ENCODE measurements at places on chromosomes 6 and 20. TPM values are rescaled to one million over a fixed set of nuclear protein-coding genes. Genes with fewer than 3 reads are reported as not detected.

DNA sequence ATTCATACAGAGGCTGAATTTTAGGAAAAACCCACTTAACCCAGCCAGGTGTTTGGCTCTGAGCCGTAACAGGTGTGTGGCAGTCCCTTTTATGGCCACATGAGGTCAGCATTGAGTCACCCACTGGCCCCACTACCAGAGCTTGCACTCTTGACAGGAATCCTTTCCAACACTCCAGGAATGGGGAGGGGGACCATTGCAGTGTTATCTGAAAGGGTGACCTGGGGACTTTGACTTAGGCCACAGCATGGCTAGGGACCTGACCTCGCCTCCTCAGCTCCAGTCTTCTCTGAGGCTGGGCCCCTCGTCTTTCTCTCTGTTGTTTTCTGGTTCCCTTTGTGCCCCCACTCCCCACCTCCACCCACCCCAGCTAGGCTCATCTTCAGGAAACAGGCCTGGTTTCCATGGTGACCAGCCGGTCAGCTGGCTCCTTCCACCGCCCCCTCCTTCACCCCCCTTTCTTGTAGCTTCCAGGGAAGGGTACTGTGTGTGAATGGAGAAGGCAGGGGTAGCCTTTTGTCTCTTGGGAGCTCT is 2.1 kb upstream of the TMEM151B start:
- DNase-seq, result peak; percentile 45

DNA sequence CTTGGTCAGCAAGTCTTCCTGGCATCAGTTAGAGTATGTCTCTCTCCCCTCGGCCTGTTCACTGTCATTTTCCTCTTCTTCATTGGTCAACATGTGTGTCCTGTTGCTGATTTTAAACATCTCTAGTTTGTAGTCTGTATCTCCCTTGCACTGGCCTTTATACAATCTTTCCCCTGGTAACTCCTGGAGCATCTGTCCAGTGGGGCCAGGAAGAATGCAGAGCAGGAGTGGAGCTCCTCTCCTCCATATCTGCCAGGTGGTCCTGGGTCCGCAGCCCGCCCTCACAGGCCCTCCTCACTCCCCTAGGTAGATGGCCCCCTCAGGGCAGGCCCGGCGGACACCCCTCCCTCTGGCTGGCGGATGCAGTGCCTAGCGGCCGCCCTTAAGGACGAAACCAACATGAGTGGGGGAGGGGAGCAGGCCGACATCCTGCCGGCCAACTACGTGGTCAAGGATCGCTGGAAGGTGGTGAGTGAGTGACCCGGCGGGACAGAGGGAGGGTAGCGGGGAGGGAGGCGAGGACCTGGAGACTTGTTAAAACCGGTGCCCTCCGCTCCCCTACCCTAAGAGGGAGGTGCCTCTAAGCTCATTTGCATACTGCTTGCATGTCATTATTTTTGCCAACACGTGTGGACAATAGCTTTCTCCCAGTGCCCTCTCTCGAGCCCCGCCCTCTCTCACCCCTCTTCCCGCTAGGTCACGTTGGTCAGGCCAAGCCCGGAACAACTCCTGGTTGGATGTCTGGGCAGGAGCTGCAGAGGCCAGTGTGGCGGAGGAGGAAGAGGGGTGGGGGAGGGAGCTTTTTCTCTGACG is 3.2 kb downstream of the TTBK1 start:
- DNase-seq, result no peak

DNA sequence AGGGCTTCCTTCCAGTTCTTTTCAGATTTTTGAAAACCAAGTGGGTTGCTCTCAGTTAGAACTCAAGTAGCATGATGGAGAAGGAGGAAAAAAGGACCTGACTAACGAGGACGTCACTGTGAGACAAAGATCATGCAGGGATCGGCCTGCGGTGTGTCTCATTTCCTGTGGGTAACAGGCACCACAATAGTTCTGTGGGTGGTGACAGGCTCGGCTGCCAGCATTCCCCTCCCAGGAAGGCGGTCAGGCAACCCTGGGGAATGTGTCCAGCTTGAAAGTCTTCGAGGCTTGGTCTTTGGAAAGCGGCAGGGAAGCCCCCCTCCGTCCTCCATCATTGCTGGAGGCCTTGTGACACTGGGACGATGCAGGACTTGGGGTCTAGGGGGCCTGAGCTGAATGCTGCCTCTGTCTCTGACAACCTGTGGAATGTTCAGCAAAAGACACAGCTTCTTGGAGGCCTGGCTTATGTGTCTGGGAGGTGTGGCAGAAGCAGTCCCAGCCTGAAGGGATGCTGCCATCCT is 121.0 kb downstream of the BCAS1 start:
- DNase-seq, result peak; percentile 98

DNA sequence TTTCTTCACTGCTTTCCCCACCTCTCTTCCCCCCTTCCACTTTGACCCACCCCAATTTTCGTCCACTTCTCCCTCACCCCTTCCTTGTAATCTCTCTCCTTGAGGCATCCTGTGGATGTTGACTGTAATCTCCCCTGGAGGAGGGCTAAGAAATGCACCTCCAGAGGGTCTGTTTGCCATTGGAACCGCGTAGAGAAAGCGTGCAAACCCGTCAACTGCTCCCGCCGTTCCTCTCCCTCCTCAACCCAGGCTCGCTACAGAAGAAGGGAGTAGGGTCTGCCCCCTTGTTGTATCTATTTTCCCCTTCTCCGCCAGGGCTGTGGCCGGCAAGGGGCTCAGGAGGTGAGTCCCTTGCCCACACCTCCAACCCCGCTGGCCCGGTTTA is 502 bp upstream of the HTR1E start:
- DNase-seq, result no peak

GRCh38 chr6:139820210-139820609 is 445.8 kb upstream of the CITED2 start:
- DNase-seq, result peak; percentile 62

DNA sequence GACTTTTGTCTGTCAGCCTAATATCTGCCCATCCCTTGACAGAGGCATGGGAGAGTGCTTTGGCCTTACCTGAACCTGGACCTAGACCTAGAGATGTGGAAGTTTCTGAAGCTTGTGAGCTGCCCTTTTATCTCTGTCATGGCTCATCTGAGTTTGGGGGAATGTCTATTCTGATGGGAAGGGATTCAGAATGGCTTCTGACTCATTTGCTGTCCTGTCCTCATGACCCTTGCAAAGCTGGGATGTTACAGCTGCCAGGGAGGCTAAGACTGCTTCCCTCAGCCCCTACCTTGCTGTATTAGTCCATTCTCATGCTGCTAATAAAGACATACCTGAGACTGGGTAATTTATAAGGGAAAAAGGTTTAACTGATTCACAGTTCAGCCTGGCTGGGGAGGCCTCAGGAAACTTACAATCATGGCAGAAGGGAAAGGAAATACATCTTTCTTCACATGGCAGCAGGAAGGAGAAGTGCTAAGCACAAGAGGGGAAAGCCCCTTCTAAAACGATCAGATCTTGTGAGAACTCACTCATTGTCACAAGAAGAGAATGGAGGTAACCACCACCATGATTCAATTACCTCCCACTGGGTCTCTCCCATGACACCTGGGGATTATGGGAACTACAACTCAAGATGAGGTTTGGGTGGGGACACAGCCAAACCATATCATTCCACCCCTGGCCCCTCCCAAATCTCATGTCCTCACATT is 252.2 kb downstream of the ERMARD start:
- DNase-seq, result no peak

- DNase-seq, result no peak
These were observed 342.6 kb downstream of the NRN1 start for GRCh38 chr6:5664149-5664548.

DNA sequence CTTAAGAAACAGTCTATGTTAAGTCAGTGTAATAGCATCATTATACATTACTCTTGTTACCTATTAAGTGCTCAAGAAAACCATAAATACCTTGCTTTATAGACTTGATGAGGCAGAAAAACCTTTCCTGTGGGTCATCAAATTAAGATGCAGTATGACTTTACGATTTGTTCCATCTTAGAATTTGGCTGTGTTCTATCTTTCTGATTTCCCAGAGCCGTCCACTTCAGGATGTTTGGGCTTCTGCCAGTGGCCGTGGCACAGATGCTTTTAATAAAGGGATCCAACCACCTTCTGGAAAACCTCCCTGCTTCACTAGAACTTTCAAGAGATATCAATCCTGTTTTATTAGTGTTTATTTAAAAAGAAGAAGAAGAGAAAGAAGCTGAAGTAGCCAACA is 71.2 kb downstream of the PDE7B start:
- DNase-seq, result peak; percentile 76

DNA sequence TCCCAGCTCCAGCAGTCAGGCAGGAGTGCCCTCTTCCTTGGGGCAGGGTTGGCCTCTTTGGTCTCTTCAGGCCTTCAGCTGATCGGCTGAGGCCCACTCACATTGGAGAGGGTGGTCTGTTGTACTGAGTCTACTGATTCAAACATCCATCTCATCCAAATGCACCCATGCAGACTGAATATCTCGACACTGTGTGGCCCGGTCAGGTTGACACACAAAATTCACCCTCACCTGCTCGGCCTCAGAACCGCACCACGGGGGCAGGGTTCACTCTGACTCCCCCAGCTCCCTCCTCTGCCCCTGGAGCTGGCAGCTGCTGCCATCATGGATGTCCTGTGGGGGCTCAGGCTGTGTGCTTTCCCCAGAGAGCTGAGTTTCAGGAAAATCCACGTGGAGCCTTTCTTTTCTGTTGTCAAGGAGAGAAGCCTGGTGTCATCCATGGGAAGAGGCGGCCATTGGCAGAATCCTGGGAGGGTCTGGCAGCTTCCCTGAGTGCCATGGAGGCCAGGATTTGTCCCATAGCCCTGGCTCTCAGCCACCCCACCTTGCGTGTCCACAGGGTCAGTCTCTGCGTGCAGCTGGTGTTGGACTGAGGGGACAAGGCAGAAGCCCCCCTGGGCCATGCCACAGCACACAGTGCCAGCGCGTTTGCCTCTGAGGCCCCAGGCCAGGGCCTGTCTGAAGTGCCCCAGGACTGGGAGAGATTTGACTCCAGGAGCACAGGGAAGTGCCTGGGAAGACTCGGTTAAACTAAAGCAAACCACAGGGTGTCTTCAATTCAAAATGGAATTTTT is 114.1 kb downstream of the ERMARD start:
- no peak for DNase-seq

DNA sequence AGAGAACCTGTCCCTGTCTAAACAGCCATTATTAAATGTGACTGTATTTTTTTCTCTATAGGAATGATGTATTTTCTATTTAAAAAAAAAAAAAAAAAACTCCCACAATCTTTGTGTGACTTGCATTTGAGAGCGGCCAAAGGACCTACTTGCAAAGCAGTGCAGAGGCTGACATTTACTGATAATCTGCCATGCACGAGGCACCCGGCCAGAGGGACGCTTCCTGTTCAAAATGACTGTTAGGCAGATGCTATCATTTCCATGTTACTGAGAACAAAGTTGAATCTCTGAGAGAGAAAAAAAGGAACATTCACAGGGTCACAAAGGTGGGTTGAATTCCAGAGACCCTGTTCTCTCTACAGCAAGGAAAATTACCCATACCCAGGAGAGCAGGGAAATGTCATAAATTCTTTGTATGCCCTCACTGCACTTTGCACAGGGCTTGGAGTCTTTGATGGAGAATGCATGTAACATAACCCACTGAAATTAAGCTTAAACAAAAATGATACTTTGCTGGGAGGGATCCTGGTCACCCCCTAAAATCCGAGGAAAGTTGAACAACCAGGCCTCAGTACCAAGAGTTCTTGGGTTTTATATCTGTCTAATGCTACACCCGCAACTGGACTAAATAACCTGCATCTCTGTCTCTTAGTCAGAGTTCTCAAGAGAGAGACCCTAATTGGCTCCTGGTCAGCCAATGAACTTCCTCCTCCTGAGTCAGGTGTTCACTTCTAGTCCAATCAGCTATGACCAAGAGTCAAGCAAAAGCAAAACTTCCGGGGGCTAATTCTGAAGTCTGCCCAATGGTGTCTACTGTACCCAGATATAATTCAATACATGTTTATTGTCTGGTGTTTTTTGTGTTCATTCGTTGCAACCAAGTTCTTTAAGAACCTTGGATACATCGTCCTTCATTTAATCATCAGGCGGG is 61.2 kb downstream of the GCLC start:
- peak; percentile 38 for DNase-seq

GRCh38 chr6:26155061-26155930 is 68.1 kb downstream of the HFE start:
- peak; percentile 52 for DNase-seq

The VNN1 gene
- total RNA-seq, result not detected

The BEND3 gene
- 1.8 TPM for total RNA-seq

The ID4 gene
- total RNA-seq, result 41.0 TPM

The RALGAPA2 gene
- 2.6 TPM for total RNA-seq

The SLC22A2 gene
- total RNA-seq, result not detected

The EFCAB8 gene
- not detected for total RNA-seq

Measured in GM23248 (cell line).